GM19239 (cell line): ENCODE measurements at places on chromosomes 13 and 19.

GRCh38 chr19:5189318-5189607, 151.3 kb downstream of the PTPRS start:
- no peak for DNase-seq

- no peak for DNase-seq
Measured at GRCh38 chr13:30045916-30046704, 195.7 kb upstream of the UBL3 start.

- no peak for DNase-seq
Measured at GRCh38 chr13:83881917-83882605, at the start of gene SLITRK1. TSS of gene SLITRK1 (minus strand) at chr13:83882474. CDS start at chr13:83881507, 967 bp downstream.

GRCh38 chr19:48878196-48879024, 6.2 kb downstream of the PPP1R15A start:
- no peak for DNase-seq

- no peak for DNase-seq
Measured at GRCh38 chr19:1914826-1915341, 9.7 kb downstream of the ADAT3 start.

DNA sequence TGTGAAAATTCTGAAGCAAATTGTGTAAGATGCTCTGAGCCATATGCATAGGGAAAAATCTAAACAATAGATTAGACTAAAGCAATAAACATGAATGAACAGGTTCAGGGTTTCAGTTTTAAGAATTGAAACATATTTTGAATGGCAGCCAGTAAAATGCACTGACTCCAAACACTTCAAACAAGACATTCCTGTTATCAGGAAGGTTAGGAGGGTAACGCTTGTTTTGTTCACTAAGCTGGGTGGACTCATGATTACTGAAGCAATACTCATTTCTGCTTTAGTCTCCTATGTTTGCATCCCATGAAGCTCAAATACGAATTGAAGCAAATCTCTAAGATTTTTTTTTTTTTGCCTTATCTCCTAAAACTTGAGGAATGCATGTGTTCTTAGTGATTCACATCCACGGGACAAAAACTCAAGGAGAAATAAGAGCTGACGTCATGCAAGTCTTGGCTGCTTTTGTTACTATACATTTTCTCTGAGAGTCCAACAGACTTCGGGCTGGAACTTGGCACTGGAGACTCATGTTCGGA, 29.1 kb upstream of the IGFL4 start:
- DNase-seq, result no peak

DNA sequence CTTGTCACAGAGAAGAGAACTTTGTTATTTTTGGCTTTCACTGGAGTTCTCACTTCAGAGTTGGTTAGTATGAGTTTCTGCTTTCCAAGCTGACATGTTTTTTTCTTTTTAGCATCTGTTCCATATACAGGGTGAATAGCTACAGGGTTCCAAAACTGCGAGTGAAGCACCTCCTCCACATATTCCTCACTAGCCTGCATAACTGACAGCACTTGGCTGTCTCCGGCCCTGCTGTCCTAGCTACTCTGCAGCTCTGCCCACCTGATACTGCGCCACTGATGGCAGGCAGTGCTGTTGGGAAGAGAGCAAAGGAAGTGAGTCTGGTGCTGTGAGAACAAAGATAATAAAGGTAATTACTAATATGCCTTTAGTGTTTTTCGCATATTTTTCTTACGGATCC, 6.8 kb downstream of the ATP8A2 start:
- DNase-seq, result no peak

DNA sequence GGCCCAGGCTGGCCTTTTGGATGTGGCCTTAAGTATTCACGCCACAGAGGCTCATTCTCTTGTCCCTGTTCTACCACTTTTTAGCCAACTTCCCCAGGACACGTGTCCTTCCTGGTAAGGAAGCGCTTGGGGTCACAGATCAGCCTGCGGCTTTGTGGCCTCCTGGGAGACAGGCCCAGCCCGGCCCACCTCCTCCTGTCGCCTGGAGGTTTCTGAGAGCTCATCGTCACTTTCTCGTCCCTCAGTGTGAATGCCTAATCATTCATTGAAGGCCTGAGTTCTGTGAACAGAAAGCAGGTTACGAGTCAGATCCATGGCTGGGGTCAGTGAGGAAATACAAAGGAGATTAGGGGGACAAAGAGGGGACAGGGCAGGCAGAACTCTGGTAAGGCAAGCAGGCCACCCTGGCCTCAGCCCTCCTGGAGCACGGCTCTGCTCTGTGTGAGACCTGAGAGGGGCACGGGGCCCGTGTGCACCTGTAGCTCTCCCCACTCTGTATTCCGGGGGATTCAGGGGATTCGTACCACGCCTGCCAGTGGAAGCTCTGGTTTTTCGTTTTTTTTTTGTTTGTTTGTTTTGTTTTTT, 38.6 kb upstream of the TSHZ3 start:
- DNase-seq, result no peak

DNA sequence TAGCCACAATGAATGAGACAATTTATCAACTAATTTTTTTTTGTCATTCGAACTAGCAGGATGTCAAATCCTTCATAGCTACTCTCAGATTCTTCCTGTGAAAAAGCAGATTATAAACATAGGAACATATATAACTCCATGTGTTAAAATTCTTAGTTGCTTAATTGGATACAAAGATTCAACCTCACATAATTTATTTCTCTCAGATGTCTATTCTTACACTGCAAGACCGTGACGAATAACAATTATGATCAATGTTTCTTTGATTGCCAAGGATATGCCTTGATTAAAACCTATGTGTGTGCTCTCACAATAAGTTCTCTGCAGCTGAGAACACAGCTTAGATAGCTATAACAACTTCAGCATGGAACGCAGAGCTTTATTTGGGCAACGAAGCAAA, 872.7 kb downstream of the PCDH9 start:
- no peak for DNase-seq

GRCh38 chr13:114029866-114030625, 56.2 kb upstream of the C13orf46 start:
- no peak for DNase-seq

GRCh38 chr19:3982701-3983541, 2.3 kb downstream of the EEF2 start:
- no peak for DNase-seq

- DNase-seq, result no peak
Measured at GRCh38 chr19:20416661-20417060, 148.9 kb downstream of the ZNF737 start.

- no peak for DNase-seq
Measured at GRCh38 chr13:102020611-102021216, 381.1 kb downstream of the FGF14 start.

- no peak for DNase-seq
Measured at GRCh38 chr19:33487901-33488800, 33.4 kb downstream of the PEPD start.

DNA sequence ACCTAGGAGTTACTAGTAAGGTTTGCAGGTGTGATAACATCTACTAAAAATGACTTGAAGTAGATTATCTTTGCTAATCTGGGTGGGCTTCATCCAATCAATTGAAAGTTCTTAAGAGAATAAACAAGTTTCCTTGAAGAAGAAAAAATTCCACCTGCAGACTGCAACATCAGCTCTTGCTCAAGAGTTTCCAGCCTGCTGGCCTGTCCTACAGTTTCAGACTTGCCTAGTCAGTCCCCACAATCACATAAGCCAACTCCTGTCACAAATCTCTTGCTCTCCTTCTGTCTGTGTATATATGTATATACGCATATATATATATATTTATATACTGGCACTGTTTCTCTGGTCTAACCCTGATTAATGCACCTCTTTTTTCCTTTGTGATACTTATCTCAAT, 67.3 kb upstream of the ITM2B start:
- no peak for DNase-seq

DNA sequence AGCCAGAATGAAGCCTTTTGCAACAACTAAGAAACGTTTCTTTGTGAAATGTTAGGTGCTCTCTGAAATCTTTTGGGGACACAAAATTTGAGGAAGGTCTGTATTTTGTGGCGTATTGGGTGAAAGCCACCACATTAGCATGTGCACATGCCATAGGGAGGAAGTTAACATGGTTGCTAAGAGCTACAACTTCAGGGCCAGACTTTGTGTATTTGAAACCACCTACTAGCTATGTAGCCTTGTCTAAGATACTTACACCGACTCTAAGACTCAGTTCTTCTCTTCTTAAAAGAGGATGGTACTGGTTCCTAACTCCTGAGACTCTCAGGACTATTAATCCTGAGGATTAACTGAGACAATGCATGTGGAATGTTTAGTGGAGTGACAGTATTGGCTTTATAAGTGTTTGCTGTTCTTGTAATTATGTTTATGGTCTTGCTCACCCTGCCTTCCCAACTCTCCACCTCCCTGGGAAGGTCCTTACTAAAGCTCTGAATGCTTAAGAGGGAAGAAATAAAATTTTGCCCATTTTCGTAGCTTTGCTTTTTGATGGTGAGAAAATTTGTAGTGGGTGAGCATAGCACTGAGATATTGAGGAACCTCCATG, 15.5 kb downstream of the SERP2 start:
- DNase-seq, result no peak

- no peak for DNase-seq
Measured at GRCh38 chr19:17021328-17021727, 5.3 kb downstream of the CPAMD8 start.

- no peak for DNase-seq
Measured at GRCh38 chr13:47932950-47933923, 67.8 kb downstream of the SUCLA2 start.

DNA sequence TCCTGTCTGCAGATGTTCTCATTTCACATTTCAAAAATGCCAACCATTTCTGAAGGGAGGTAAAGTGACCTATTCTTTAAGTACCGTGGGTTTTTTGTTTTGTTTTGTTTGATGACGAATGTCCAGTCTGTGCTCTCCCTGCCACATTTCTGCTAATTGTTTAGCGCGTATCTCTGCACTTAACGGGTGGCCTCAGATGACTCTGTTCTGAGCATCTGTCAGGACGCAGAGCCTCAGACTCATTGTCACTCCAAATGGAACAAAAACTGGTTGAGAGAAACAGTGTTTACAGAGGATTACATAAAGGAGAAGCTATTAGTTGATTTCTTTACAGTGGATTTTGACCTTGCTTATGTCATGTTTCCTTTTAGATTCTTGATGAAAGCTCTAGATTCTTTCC, 23.7 kb downstream of the TPP2 start:
- no peak for DNase-seq

DNA sequence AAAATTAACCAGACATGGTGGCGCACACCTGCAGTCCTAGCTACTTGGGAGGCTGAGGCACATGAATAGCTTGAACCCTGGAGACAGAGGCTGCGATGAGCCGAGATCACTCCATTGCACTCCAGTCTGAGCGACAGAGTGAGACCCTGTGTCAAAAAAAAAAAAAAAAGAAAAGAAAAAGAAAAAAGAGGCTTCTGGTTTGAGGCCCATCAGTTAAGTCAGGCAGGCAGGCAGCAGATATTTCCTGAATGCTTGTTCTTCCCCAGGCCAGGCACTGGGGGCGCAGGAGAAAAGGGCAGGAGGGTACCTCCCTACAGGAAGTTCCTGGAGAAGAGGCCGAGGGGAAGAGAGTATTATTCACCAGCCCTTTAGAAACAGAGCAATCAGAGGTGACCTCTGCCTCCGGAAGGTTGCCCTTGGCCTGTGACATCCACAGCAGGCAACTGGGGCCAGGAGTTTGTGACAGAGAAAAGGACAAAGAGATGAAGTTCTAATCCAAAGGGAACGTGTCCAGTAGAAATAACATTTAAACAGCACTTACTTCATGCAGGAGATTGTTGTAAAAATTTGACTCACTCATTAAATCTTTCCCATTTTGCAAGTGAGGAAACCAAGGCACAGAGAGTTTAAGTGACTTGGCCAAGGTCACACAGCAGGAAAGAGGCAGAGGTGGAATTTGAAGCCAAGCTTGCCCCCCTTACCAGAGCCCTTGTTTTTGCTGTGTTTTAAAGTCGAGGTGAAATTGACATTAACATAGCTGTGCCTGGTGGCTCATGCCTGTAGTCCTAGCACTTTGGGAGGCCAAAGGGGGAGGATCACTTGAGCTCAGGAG, 4.3 kb upstream of the RLN3 start:
- no peak for DNase-seq

GRCh38 chr13:46571909-46572595, 19.1 kb downstream of the LRCH1 start:
- no peak for DNase-seq
